Calu3 (cell line): ENCODE measurements at places on chromosomes 4 and X.

DNA sequence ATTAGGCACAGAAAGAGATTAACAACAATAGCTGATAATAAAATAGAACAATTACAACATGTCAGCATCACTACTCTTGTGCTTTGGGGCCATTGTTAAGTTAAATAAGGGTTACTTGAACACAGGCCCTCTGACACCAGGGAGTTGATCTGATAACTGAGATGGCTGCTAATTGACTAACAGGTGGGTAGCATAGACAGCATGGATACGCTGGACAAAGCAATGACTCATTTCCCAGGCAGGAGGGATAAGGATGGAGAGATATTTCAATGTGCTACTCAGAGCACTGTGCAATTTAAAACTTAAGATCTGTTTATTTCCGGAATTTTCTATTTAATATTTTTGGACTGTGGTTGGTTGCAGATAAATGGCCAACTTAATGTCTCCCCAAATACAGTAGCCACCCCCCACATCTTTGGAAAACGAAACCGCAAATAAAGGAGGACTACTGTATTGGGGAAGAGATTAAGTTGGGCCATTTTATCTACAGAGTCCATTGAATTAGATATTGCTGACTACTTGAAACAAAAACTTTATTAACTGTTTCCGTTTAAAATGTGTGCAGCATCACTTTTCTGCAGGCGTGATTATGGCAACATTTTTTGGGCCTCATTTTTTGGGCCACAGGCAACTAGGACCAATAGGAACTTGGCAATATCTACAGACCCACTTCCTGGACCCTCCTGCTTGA is 200.6 kb upstream of the KLF3 start:
- DNase-seq: no peak

DNA sequence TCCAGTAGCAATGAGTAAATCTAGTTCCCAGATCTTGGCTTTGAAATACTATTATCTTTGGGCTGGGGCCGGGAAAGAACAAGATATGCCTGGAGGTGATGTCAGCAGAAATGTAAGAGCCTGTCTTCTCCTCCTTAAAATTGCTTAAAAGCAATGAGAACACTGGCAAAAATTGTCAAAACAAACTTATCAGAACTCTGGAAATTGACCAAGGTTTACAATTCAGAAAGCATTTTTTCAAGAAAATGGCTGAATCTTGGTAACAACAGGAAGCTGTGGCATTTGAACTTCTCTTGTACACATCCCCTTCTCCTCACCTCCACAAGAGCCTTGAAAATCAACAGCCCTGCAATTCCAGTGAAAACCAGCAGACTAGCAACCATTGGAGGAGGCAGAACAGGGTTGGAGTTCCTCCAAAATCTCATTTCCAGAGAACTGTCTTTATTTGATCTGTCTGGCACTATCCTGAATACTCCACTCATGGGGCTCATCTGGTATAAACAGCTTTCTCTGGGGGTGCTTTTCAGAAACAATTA is 13.5 kb downstream of the TIMP1 start:
- no peak for DNase-seq

DNA sequence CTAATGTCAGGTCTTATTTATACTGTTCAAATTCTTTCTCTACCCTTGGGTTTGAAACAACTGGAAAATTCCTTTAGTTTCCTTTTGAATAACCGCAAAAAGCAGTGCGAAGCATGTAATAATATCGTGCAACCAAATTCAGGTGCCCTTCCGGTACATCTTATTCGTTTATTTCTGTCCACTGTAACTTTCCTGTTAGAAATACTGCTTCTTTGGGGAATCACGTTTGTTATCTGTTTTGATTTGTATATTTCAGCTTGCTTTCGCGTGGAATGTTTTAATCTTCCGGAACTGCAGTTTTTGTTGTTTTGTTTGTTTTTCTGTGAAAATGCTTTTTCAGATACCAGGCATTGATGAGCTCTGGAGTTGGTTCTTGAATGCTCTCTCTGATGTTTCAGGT is 85.7 kb upstream of the HPRT1 start:
- DNase-seq: no peak

- DNase-seq: peak; percentile 60
Observed at GRCh38 chr4:183797445-183798300, 107.4 kb upstream of the STOX2 start.

GRCh38 chr4:4502694-4503311 is 39.0 kb downstream of the STX18 start:
- DNase-seq: peak; percentile 2

DNA sequence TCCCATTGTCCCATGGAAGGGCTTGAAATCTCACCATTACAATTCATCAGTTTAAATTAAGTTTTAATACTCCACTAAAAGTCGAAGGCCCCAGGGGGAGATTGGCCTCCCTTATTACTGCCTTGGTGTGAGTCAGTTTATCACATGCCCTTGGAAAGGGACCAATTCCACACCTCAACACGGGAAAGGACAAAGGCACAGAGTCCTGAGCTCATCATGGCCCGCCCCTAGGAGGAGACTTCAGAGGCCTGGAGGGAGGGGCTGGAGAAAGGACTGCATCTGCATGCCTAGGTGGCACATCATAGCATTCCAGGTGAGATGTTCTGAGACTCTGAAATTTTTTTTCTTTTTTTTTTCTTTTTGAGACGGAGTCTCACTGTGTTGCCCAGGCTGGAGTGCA is 2.8 kb upstream of the SEL1L3 start:
- DNase-seq: peak; percentile 82

DNA sequence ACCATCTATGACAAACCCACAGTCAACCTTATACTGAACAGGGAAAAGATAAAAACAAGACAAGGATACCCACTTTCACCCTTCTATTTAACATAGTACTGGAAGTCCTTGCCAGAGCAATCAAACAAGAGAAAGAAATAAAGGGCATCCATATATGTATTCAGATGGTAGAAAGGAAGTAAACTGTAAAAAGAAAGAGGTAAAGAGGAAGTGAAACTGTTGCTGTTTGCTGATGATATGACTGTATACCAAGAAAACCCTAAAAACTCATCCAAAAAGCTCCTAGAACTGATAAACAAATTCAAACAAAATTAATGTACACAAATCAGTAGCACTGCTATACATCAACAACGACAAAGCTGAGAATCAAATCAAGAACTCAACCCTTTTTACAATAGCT is 538.7 kb upstream of the PABPC4L start:
- DNase-seq: no peak

GRCh38 chr4:36128689-36129088 is 115.6 kb downstream of the ARAP2 start:
- DNase-seq: no peak
